ENCODE measurements at places on chromosomes 12 and 14.

DNA sequence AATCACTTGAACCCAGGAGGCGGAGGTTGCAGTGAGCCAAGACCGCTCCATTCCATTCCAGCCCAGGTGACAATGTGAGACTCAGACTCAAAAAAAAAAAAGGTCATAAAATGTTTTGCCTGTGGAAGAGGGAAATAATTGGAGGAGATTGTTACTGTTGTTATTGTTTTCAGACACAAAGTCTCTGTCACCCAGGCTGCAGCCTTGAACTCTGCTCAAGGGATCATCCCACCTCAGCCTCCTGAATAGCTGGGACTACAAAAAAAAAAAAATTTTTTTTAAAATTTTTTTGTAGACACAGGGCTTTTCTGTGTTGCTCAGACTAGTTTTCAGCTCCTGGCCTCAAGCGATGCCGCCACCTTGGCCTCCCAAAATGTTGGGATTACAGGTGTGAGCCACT is 33.9 kb downstream of the ARID2 start:
- DNase-seq: no peak

DNA sequence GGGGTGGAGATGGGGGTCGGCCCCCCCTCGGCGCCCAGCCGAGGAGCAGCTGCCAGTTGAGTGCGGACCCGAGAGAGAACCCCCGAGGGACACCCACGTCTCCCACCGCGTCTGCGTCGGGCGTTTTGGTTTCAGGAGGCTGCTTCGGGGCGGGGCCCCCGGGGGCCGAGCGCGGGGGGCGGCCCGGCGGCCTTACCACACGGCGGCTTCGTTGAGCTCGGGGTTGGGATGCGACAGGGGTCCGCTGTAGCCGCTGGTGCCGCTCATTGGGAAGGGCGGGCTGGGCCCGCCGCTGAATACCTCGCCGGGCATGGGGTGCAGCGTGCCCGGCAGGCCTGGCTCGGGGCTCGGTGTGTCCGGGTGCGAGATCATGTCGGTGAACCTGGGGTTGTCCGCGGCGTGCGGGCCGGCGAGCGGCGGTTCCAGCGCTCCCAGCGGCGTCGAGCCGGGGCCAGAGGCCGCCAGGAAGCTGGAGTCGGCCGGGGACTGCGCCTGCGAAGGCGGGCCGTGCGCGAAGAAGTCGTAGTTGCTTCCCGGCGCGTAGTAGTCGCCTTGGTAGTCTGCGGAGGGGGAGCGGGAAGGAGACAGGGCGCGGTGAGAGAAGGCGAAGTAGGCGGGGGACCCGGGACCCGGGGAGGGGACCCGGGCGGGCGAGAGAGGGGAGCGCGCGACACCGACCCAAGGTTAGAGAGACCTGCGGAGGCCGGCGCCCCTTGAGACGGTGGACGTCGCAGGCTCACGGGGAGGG is 8.5 kb downstream of the LHX5 start:
- no peak for DNase-seq

DNA sequence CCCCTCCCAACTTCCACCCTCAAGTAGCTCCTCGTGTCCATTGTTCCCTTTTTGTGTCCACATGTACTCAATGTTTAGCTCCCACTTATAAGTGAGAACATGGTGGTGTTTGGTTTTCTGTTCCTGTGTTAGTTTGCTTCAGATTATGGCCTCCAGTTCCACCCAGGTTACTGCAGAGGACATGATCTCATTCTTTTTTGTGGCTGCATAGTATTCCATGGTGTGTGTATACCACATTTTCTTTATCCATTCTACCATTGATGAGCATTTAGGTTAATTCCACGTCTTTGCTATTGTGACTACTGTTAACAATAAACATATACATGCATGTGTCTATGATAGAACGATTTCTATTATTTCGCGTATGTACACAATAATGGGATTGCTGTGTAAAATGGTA is 362.6 kb downstream of the TMTC2 start:
- no peak for DNase-seq

DNA sequence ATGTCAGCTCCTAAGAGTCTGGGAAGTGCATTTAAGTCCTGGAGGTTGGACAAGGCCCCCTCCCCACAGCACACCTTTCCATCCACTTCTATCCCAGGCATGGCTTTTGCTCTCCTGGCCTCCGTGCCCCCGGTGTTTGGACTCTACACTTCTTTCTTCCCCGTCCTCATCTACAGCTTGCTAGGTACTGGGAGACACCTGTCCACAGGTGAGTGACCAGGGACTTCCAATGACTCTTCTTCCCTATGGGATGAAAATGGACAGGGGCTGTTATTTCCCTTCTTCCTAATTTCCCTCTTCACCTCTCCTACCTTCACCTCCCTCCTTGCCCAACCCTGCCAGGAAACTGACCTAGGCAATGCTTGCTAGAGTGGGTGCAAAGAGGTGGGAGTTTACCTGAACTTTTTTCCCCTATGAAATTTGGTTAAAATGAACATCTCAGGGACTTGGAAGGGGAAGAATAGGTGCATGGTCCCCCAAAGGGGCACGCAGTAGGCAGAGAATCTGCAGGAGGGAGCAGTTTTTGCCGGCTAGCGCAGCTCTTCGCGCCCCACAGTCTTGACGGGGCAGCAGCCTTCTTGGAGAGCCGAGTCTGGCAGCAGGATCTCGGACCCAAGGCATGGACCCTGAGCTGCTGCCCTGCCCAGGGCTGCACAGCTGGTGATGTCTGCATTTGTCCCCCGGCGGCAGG is 9.2 kb downstream of the ARHGEF25 start:
- DNase-seq: no peak

DNA sequence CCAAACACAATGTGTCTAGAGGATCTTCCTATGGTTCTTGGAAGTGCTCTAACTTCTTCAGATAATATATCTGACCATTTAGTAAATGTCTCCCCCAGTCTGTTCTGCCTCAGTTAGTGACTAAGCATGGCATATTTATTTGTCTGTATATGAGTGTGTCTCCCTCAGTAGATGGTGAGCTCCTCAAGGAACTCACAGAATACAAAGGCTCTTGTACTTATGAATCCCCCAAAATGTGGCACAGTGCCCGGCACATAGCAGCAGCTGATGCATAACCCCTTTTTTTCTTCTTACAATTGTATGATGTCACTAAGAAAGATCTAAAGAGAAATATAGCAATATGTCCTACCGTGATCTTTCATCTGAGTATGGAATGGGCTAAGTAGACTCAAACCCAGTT is 264.7 kb upstream of the PRICKLE1 start:
- no peak for DNase-seq

DNA sequence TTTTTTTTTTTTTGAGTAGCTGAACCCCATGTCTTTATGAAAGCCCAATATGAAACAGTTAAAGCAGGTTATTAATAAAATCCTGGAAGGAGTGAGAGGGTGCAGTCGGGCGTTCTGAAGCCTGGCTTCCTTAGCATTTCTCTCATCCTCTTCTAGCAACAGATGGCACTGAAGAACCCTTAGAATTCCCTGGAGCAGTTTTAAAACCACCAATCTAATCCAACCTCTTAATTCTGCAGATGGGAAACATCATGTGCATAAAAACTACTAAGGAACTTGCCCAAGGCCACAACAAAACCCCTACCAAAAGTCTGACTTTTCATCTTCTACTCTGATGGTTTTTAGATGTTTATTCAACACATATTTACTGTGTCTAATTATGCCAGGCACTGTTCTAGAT is 25.2 kb downstream of the PRDM4 start:
- DNase-seq: no peak

DNA sequence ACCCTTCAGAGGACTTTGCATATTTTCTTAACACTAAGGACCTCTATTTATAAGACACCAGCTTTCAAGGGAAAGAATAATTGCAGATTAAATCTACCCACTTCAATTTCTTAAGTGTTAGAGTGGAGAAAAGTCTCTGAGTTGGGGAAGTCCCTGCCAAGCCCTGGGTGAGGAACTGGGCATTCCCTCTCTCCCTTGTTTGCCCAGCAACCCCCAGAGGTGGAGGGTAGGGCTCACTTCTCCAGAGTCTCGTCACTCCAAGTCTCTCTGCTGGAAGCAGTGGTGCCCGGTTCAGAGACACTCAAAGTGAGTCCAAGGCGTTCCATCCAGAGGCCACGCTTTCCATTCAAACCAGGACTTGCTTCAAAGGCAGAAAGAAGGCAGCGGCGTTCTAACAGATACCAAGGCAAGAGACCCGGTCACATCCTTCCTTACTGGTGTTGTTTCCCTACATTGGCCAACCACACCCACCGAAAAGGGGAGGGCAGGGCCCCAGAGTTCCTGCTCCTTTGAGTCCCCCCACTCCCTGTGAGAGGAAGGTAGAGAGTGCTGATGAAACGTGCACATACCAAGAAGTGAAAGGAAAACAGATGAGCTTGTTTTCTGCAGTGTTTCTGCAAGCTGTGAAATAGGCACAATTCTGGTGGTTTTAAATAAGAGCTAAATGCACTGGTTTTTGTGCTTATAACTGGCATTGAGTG is 6.1 kb upstream of the BDKRB2 start:
- DNase-seq: no peak

DNA sequence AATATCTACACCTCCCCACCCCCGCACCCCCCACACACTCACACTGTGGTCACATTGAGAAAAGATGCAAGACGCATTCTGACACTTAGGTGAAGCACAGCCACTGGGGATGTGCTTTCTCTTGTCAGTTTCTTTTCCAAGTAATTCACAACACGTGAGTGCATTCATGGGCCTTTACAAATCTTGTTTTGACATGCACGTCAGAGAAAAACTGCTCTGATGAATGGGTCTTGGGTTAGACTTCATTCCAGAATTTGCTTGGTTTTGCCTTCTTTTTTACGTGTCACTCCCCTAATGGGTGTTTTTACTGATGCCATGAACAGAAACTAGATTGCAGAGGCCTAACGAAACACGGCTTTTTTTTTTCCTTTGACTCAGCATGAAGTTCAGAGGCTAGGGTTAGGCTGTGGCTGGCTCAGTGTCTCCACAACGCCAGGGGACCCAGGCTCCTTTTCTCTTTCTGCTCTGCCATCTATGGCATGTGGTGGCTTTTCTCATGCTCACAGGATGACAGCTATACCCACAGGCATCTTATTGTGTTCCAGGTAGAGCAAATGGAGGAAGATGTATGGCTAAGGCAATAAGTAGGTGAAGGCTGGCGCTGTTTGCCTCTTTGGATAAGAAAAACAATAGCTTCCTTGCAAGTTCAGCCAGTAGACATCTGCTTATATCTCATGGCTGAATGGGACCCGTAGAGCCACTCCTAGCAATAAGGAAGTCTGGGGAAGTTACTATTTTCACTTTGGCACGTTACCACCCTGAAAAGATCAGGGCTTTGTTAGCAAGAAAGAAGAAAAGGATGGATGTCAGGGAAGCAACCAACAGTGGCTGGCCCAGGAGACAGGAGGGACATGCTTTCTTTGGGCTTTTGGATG is 253.3 kb downstream of the SLC15A4 start:
- no peak for DNase-seq

- no peak for DNase-seq
Observed at GRCh38 chr12:105992849-105993740, 145.7 kb downstream of the NUAK1 start.

DNA sequence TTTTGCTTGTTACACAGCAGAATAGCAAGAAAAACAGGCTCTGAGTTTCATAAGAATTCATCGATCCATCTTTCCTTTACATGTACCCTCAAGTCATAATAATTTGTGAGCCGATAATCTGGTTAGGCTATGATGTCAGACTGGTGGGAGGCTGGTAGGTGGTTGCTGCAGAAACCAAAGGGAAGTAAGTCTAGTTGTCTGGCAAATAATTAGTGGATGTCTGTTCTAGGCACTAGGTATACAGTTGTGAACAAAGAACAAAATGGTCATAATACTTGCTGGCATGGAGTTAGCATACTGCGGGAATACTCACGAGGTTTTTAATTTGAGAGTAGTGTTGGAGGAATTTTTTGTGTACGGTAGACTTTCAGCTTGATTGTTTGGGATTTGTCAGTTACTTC is 8.8 kb downstream of the SUSD6 start:
- no peak for DNase-seq

DNA sequence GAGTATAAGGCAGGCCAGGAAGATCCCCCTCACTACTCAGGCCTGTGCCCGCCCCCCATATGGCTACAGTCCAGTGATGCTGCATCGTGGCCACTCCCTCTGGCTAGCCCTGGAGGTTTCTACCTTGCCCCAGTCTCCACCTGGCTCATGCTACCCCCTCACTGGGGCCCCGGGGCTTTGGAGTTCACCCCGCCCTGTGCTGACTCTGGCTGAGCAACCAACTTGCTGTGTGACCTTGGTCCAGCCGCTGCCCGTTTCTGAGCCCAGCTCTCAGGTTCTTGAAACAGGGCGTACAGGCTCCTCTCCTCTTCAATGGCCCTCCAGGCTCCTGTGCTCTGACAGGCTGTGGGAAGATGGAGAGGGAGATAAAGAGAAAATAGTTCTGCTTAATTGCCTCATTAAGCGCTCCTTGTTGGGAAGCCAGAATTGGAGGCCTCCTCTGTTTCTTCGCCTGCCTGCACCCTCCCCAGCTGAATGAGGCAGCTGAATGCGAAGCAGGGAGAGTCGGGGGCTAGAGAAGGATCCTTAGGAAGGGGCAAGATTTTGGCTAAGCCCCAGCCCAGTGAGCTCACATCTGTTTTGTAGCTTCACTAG is 138.2 kb upstream of the NCOR2 start:
- DNase-seq: no peak

GRCh38 chr12:74066476-74066875 is 471.2 kb upstream of the ATXN7L3B start:
- DNase-seq: no peak

DNA sequence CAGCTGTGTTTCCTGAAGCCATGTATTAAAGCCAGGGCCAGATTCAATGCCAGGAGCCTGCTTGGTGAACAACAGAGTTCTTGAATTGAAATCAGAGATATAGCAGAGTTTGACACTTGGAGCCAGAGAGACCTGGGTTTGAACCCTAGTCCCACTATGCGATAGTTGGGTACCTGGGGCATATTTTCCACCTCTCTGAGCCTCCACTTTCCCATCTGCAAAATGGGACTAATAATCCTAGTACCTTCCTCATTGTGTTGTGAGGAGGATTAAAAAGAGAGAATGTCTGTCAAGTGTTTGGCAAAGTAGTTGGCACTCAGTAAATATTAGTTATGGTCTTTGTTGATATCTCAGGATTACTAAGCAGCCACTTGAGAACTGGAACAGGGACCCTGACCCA is 6.0 kb upstream of the HRK start:
- DNase-seq: no peak

GRCh38 chr12:3417113-3417512 is 73.9 kb upstream of the PRMT8 start:
- DNase-seq: no peak

GRCh38 chr12:96117460-96117859 is 76.7 kb upstream of the ELK3 start:
- no peak for DNase-seq

DNA sequence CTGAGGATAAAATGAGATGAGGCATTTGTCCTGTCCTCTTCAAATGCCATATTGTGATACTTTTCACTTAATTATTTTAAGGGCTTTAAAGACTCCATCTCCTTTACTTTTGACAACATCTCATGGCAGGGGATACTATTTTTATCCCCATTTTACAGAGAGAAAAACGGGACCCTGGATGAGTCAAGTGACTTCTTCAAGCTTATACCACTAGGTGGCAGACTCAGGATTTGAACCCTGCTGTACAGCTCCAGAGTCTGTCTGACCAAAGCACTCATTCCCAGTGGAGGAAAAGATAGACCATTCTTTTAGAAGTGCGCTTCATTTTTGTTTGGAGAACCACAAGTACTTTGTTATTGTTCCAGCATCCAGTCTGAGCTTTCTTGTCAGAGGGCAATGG is 1.7 kb upstream of the SMOC1 start:
- DNase-seq: no peak
